SHP77 (cell line): ENCODE measurements at places on chromosomes 5 and 9.

DNA sequence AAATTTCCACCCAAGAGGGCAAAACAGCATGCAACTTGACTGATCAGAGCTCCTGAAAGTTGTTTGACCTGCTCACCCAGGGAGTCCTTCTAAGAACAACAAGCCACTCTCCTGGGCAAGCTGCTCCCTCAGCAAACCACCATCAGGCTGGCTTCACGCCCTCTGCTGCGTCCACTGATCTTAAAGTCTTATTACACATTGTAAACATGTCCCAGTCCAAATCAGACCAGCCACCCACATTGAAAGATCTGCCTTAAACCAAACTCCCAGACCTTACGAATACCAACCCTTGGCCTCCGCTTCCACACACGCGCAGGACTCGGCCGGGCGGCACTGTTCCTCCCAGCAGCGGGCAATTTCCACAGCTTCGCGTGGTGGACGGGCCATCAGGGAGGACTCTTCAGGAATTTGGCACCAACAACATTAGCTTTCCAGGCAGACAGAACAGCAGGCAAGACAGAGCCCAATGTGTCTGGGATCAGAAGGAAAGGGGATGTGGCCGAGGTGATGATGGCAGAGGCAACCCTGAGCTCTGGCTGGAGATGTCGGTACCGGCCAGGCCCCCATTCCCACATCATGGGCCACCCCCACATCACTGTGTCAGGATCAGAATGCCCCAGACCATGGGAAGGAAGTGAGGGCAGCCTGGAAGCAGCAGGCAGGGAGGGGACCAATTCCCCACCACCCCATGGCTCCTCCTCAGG, 56.8 kb downstream of the SEMA4D start:
- no peak for DNase-seq

- DNase-seq, result no peak
These were observed 42.6 kb upstream of the NAA35 start for GRCh38 chr9:85898332-85898731.

GRCh38 chr9:5799314-5799713, 33.6 kb downstream of the ERMP1 start:
- DNase-seq, result no peak

DNA sequence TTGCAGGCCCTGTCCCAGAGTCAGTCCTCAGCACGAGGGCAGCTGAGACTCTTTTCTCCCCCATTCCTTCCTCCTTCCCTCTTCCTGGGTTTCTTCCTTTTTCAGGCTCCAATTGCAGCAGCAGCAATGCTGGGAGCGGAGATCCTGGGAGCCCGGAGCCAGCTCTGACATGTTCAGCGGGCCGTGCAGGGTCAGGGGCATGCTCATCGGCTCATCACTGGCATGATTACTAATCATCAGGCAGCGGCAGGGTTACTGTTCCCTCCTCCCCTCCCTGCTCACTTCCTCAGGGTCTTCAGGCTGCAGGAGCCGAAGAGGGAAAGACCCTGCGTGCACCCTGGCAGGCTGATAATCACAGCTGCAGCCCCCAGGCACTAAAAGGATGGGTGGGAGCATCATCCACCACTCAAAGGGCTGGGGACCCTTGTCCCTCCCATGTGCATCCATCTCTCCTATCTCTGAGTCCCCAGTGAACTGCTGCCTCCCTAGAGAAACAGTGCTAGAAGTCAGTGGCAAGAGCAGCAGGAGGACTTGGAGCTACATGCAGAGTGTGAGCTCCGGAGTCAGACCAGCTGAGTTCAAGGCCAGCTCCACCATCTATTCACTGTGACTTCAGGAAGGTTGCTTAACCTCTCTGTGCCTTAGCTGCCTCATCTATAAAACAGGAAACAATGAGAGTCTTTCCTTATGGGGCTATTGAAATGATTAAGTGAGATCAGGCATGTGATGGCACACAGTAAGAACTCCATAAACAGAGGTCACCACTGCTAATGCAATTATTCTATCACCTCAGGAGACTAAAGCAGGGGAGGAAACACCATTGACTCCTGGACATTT, 7.8 kb upstream of the KCNIP1 start:
- DNase-seq, result no peak

- no peak for DNase-seq
These were observed 47.8 kb upstream of the IL17B start for GRCh38 chr5:149426931-149427330.

DNA sequence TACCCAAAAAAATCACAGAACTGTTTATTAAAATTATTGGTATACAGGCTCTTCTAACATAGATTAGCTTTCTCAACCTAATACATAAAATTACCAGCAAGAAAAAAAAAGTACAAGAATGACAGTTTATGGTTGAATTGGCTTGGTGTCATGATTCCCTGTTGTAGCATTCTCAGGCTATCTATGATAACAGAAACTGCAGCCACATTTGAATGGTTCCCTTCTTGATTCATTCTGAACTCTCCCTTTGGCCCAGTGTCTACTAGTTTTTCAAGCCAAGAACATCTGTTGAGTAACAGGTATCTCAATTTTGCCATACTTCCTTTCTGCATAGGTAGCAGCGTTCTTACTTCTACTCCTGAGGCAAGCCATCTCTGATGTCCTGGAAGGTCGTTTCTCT, 3.0 kb downstream of the SPIN1 start:
- DNase-seq, result no peak

DNA sequence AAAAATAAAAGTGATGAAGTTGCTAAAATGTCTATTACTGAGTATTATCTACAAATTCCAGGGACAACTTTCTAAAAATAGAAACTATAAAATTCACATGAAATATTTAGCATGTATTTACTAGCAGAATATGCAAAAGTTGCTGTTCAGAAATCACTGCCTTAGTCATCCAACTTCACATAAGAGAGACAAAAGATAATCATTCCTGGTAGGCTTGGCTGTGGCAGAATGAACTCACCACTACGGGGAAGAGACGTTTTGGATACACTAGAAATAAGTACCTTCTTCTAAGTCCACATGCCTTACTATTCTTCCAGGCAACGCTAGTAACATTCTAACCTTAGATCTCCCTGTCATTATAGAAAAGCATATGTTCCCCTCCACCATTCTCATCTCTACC, 272.2 kb downstream of the BNC2 start:
- no peak for DNase-seq

DNA sequence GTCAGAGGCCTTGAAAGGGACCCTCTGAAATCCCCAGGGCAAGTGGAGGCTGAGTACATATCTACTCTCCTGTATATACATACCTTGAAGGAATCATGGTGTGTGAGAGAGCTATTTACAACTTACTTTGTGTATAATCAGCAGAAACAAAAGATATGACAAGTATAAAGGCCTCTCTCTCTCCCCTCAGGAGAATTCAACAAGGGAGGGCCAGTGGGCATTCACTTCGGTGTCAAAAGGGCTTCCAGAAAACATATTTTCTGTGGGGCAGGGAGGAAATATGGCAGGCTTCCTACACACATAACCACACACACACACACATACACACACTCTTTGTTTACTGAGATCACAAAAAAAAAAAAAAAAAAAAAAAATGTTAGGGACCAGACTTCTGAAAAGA, 181.7 kb downstream of the BNC2 start:
- no peak for DNase-seq

DNA sequence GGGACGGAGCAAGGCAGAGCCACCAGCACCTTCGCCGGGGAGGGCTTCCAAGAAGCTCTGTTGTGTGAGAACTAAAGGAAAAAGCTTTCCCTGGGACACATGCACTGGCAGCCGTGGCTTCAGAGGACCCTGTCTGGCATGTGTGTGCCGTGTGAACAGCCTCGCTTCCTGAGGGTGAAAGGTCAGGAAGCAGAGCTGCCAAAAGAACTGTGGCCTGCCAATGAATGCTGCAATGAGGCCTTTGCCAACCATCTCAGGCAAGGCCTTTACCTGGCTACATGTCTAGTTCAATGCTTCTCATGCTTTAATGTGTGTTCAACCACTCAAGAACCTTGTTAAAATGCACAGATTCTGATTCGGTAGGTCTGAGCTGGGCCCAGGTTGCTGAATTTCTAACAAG, 53.5 kb downstream of the NIPSNAP3B start:
- no peak for DNase-seq

DNA sequence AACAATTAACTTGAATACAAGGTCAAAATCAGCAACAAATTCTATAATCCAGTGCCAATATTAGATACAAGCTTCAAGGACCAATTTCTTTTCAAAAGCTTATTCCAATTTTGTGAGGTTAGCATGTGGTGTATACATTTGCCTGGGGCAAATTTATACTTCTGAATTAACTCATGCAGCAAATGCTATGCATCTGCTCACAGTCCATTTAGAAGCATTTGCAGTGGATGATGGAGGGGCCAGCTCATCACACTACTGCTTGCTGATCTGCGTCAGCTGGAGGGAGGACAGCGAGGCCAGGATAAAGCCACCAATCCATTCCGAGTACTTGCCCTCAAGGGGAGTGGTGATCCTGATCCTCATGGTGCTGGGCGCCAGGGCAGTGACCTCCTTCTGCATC, 474.3 kb upstream of the KIF2A start:
- no peak for DNase-seq

DNA sequence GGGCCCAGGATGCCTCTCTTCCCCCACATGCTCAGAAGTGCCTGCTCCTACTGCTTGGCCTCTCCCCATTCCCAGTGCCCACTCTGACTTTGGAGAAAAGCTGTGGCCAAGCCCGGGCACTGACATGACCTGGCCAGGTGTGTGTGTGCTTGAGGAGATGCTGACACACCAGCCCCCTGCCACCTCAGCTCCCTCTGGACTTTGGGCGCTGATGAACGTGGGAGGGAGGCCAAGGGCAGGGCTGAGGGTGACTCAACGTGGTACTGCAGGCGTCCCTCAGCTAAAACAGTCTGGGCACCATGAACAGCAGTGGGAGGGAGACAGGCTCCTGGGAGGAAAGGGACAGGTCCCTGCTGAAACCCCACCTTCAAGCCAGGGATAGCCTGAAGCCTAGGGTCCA, 3.9 kb downstream of the TRIM36 start:
- DNase-seq, result no peak

DNA sequence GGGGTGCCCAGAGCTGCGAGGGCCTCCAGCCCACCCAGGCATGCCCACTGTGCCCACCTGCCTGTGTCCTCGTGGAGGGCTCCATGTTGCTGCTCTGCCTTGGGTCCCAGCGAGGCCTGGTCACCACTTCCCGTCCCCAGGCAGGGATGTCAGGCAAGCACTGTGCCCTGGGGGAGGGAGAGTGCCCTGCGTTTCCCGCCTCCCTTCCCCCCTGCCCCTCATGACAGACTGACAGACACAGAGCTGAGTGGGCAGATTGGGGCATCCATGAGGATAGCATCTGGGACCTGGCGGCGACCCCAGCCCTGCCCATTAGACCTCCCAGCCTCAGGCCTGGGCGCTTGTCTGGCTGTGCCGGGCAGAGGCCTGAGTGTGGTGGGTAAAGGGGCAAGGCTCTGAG, 56.9 kb downstream of the KCNT1 start:
- no peak for DNase-seq

DNA sequence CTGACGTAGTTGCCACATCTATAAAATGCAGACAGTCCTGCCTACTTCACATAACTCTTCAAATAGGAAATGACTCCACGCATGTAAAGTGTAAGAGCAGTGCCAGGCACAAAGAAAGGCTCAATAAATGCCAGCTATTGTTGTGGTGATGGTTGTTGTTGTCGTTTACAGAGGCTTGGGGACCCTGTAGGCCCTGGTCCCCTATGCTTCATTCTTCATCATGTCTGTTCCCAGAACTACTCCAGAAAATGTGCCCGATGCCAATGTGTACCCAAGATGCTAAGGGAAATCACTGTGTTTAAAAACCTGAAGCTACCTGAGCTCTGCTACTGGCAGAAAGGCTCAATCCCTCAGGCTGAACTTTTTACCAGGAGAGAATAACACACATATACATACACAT, 9.1 kb downstream of the SLIT3 start:
- DNase-seq, result no peak

DNA sequence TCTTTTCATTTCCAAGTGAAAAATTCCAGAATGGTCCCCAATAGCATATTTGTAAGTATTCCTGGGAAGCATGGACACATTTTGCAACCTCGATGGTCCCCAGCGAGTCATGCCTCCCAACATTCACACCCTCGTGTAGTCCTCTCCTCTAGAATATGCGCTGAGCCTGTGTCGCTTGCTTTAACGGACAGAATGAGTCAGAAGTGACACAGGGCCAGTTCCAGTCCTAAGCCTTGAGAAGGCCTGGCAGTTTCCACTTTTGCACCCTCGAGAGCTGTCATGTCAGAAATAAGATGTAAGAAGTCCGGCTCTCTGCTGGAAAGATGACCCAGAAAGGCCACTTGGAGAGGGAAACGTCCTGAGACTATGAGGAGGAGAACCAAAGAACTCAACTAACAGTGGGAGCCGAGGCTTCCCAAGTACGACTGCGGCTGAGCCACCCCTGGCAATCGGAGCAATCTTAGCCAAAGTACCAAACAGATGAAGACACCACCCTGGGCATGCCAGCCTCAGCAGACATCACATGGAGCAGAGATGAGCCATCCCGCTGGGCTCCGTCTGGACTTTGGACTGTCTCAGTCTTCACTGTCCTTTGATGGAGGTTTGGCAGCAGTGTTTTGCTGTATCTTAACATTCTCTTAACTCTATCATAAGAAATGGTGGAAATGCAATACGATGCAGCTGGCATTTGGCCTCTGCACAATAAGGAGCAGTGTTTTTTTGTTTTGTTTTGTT, 42.6 kb upstream of the GFPT2 start:
- no peak for DNase-seq

- DNase-seq, result no peak
These were observed 76.5 kb upstream of the PJA2 start for GRCh38 chr5:109486200-109486804.

- DNase-seq, result no peak
These were observed 261.5 kb downstream of the DTWD2 start for GRCh38 chr5:118726891-118727290.

- DNase-seq, result no peak
These were observed 58.2 kb downstream of the RGS3 start for GRCh38 chr9:113521693-113522255.

DNA sequence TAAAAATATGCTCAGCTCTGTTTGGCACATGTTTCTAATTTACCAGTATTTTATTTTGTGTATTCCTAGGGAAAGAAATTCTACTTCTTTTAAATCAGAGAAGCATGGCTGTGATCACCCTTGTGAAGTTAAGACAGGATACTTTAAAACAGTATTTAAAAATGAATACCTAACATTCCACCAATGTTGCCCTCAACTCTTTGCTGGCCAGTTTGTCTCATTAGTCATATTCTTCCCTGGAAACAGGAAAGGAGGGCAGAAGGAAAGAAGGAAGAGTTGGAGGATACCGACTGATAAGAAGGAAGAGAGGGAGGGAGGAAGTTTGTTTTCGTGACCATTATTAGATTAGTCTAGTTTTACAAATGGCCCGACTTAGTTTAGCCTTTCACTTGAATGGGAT, 137.4 kb downstream of the PLK2 start:
- DNase-seq, result no peak

GRCh38 chr9:16542290-16542689, 328.2 kb downstream of the BNC2 start:
- no peak for DNase-seq

GRCh38 chr9:73037613-73038012, 84.8 kb upstream of the ALDH1A1 start:
- DNase-seq, result no peak

DNA sequence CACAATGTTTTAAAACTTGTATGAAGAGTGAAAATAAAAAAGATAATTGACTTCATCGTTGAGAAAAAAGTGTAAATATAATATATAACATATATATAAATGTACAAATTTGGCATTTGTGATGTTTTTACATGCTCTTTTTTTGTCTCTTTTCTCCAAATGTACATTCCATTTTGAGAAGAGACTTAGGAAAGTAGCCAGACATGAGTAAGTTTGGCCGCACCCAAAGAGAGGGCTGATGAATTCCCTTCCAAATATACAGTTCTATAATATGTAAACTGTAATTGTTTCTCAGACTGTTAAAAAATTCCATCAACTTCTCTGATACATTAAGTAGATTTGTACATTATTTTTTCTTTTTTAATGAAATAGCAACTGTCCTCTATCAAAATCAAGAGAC, 193.2 kb upstream of the MAP3K1 start:
- DNase-seq, result no peak
